Activated T-cell treated with anti-CD3 and anti-CD28 coated beads, Interleukin-2, amount 50 U/mL, for 1 hour (primary cell): ENCODE measurements at places on chromosomes 13 and 19.
A peak's percentile ranks its signal among the peaks of the same experiment; 100 is the strongest.

DNA sequence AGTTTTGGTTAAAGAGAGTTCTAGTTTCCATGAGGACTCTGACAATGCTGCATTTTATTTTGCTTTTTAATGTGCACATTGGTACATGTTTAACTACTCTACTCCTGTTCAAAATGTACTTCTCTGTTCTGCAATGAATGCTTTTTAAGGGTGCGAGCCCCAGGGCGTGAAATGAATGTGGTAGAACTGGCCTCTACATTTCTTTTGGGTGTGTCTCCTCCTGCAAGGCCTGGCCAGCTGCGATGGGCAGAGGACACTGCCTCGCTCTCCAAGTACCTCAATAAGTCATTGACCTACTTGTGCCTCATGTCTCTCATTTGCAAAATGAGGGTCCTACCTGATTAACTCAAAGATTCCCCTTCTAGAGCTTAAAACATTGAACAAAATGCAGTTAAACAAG, 6.7 kb downstream of the RGS9BP start:
- DNase-seq = no peak

GRCh38 chr13:53144826-53145225, 116.2 kb downstream of the OLFM4 start:
- no peak for DNase-seq

- DNase-seq = peak; percentile 70
Observed at GRCh38 chr13:32426990-32427851, 709 bp downstream of the N4BP2L1 start.

- no peak for DNase-seq
Observed at GRCh38 chr13:31052478-31052877, 109.2 kb downstream of the HSPH1 start.

DNA sequence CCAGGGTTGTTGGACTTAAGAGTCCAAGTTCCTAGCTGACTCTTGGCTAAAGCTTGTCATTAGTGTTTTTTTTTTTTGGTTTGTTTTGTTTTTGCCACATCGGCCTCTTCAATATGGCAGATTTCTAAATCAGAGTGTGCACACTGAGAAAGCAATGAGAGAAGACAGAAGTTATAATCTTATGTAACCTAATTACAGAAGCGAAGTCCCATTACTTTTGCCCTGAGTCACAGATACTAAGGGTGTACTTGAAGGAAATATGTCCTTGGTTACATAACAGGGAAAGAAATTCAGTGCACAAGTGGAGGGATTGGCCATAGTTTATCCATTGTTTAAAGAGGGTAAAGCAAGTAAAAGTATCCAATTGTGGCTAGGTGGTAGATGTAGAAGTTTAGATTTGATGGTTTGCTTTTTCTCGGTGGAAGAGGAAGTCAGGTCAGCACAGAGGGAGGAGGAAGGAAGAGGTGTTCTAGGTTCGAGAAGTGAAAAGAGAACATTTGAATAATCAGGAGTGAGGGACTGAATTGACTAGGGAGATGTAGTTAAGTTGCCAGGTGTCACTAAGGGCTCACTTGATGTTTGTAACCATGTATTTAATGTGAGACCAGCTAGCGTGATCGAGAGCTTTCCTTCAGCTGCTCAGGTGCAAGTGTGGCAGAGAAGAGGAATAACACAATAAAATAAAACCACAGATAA, 12.2 kb downstream of the GTF2F2 start:
- DNase-seq = no peak

GRCh38 chr13:83955011-83955410, 72.7 kb upstream of the SLITRK1 start:
- DNase-seq = no peak

- no peak for DNase-seq
Observed at GRCh38 chr19:54644056-54644455, 13.8 kb downstream of the LILRB1 start.

DNA sequence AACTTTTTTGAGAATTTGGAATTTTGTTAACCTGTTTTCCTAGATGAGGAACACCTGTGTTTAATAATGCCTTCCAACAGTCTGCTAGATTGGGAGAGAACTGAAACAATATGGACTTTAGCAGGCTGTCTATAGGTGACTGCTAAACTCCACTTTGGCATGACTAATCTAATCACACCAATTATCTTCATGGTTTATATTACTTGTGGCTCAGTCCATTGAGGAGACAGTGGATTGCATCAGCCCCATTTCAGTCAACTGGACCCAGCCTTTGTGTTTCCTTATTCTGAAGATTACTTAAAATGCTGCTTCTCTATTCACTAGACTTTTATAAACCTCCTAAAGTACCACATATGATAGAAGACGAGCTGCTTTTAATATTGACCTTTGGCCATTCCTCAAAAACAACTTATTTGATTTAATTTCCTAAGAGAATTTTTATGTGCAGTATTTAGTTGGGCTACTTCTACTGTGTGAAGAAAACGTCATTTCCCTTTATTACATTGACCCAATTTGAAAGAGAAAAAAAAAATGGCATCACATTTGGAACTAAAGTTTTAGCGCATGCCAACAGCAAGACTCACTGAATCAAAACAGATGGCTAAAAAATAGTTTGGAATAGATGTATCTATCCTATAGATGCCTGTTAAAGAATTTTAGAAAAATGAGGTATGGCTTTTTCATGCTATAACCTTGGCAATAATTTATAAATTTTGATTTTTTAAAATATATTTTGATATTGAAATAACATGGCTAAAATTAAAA, 295.8 kb downstream of the NDFIP2 start:
- no peak for DNase-seq

- no peak for DNase-seq
Observed at GRCh38 chr13:111319998-111320911, at the start of gene TEX29. Gene TEX29 (plus strand): TSS chr13:111320642. CDS start chr13:111320891, 249 bp downstream.

- DNase-seq = no peak
Observed at GRCh38 chr19:15291548-15292021, 40.8 kb downstream of the BRD4 start.

DNA sequence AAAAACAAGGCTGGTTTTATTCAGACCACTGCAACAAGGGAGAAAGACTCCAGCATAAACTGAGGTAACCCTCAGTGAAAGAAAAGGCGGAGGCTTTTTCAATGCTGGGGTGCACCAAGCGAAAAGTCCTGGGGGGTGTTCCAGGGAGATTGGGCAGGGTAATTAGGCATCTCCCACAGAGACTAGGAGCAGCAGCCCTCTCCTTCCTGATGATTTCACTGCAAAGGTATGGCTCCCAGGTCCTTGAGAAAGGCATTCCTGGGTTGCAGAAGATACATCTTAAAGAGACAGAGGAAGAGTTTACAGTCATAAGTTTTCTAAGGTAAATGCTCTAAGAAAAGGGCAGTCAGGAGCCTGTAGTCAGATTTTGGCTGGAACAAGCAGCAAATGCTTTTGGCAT, 412.0 kb downstream of the FOXO1 start:
- no peak for DNase-seq

DNA sequence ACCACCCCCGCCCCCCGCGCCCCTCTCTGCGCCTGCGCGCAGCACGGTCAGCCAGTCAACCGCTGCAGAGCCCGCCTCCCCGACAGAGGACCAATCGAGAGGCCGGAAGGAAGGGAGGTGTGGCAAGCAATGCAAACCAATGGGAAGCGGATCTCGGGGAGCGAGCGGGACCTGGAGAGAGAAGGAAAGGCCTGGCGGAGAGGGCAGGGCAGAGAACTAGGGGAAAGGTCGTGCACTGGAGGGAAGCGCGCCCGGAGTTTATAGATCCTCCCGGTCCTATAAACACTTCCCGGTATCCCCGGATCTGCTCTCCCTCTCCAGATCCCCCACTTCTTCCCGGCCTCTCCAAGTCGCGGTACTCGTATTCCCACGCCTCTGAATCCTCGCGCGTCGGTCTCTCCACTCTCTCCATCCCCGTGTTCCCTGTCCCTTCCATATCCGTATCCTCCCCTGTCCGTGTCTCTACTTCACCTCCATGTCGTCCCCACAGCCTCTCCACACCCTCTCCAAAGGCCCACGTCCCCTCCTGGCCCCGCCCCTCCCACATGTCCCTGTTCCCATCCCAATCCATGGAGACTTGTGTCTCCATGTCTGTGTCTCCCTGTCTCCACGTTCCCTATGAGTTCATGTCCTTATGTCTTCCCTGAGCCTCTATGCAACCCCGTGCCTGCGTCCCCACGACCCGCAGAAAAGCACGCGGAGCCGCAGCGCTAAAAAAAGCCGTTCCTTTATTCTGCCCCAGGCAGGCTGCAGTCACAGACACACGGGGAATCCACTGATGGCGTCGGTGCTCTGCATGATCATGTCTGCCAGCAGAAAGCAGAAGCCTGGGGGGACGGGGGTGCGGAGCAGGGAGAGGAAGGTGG, 434 bp upstream of the ETFB start:
- peak; percentile 87 for DNase-seq

DNA sequence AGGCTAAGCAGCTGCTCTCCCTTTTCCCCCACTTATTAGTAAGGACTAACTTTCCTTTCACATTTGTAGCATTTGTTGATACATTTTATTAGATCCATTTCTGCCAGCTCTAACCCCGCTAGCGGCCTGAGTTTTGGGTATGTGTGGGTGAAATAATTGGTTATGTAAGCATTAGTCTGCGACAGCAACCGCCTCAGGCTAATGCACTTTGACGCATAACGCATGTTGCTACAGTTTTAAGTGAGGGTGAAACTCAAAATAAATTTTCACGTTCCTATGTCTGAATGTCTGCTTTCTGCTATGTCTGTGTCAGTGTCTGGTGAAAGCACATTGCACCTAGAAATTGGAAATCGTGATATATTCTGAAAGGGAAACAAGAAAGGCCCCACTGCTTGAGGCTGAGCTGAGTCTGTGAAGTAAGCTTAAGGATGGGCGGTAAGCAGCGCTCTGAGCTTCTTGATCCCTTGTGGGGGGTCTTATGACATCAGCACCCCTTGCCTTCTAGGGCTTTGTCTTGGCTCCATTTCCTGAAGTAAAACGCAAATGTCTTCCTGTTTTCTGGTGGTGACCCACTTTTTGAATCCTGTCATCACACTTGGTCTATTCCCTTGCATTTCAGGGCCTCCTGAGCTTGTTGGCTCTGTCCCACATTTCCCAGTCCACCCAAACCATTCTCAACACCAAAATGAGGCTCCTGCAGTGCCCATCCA, 648.3 kb upstream of the ARGLU1 start:
- no peak for DNase-seq
